ENCODE measurements at places on chromosomes 11 and 22. TPM values are rescaled to one million over a fixed set of nuclear protein-coding genes. Genes with fewer than 3 reads are reported as not detected.

DNA sequence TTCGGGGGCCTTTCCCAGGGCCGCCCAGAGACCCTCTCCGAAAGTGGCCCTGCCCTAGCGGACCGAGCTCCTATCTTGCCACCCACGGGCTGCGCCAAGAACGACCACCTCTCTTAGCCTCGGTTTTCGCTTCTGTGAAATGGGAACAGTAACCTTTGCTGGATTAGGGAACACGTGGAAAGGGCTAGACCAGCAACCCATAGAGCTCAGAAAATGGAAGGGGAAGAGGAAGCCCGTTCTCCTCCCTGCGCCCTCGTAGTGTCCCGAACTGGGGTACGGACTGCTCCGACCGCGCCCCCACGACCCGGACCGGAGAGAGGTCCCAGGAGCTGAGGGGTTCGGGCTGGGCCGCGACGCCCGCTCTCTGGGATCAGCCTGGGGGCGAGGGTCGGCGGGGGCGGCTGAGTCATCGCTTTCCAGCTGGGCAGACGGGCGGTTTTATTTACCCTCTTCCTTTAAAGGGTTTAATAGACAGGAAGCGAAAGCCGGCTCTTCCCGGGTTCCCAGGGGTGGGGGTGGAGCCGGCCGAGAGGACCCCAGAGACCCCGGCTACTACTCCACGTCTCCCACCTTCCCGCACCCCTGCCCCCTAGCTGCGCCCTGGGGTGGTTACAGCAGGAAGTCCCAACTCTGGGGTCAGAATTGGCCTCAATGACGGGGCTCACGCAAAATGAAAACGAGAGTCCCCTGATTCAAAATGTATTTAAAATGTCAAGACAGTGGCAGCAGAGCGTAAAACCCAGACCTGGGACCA is 907 bp upstream of the PHLDA2 start:
- no peaks in the 10 kb centered on the region for H3K27me3 ChIP-seq
- peaks cover 6% of the 10 kb centered on the region for H3K4me1 ChIP-seq
- peak; percentile 79 for DNase-seq
- H3K36me3 ChIP-seq: no peaks in the 10 kb centered on the region
- peak overlapping the region; percentile 88 for H3K27ac ChIP-seq
- peak overlapping the region; percentile 81 for H3K4me3 ChIP-seq

DNA sequence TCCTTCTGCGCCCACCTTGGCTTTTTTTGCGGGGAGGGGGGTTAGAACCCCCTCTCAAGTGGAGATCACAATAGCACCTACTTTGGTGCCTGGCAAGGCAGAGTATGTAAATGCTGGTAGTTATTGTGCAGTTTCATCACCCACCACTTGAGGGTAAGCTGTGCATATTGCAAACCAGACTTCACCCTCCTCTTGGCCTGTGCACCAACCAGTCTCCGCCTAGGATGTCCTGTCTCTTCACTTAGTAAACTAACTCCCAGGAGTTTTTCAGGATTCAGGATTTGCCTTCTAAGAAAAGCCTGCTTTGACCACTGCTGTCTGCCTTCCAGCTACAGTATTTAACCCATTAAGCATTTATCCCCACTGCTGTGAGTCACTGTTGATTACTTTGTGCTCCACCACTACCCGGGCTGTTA is 2.0 kb upstream of the UBXN1 start:
- H3K27ac ChIP-seq: no peak overlapping the region
- no peak overlapping the region for H3K4me3 ChIP-seq
- H3K27me3 ChIP-seq: no peaks in the 10 kb centered on the region
- DNase-seq: peak; percentile 59

DNA sequence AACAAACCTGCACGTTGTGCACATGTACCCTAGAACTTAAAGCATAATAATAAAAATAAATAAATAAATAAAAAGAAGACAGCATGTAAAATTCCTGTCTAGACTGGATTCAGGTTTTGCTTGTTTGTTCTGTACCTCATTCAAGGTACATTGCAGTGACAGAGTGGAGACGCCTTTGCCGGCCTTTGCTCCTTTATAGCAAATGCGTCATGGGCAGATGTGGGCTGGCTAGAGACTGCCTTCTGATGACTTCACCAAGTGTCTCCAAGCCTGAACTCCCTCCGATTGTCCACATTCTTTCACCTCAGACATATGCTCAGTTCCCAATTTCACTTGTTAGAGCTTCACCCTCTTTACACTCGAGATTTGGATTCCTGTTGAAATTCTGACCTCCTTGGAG is 147.8 kb upstream of the ARHGAP20 start:
- H3K36me3 ChIP-seq: no peaks in the 10 kb centered on the region
- peak; percentile 70 for DNase-seq
- no peaks in the 10 kb centered on the region for H3K4me1 ChIP-seq
- no peaks in the 10 kb centered on the region for H3K27me3 ChIP-seq
- no peak overlapping the region for H3K4me3 ChIP-seq
- no peak overlapping the region for H3K27ac ChIP-seq

DNA sequence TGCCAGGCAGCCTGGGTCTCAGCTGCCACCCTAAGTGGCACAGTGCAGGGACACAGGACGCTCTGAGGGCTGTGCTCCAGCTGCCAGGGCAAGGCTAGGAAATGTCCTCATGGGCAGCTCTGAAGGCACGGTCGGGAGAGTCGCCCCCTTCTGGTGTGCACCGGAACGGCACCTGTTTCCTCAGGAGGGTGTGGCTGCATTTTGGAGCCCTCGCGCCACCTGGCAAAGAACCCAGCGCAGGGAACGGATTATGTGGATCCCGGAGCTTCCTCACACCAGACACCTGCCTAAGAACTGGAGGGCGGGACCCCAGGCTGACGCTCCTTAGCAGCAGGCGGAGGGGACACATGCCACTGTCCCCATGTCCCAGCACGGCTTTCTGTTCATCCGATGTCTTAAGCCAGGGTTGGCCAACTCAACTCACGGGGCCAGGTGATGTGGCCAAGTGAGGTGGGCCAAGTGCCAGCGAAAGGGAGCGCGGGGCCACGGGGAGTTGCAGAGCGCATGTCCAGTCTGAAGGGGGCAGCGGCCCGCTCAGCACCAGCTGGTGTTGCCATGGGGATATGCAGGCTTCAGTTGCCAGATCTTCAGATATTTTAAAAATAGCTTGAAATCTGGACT is 5.1 kb upstream of the SLC22A8 start:
- no peak overlapping the region for H3K27ac ChIP-seq
- DNase-seq: peak; percentile 35
- no peaks in the 10 kb centered on the region for H3K4me1 ChIP-seq
- no peaks in the 10 kb centered on the region for H3K27me3 ChIP-seq
- no peak overlapping the region for H3K4me3 ChIP-seq

Gene KCNJ5
- total RNA-seq: 0.15 TPM

DNA sequence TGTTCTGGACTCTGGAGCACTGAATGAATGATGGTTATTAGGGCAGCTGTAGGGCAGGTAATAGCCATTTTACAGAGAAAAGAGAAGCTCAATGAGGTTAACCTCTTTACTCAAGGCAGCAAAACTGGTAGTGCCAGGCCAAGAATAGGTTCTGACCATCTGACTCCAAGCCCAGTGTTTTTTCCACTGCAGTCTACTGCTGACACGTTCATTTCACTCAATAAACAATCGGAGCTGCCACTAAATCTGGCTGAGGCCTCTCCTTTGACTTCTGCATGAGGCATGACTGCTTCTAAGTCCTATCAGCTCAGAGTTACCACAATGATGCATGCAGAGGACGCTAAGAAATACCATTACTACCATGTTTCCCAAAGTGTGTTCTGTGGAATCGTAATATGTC is 117.6 kb downstream of the ARL14EP start:
- no peaks in the 10 kb centered on the region for H3K27me3 ChIP-seq
- no peaks in the 10 kb centered on the region for H3K4me1 ChIP-seq
- no peak overlapping the region for H3K4me3 ChIP-seq
- no peak for DNase-seq
- no peak overlapping the region for H3K27ac ChIP-seq
- no peaks in the 10 kb centered on the region for H3K36me3 ChIP-seq

GRCh38 chr11:120235024-120235628 is 4.8 kb upstream of the POU2F3 start:
- no peak overlapping the region for H3K27ac ChIP-seq
- H3K4me1 ChIP-seq: peaks cover 3% of the 10 kb centered on the region

DNA sequence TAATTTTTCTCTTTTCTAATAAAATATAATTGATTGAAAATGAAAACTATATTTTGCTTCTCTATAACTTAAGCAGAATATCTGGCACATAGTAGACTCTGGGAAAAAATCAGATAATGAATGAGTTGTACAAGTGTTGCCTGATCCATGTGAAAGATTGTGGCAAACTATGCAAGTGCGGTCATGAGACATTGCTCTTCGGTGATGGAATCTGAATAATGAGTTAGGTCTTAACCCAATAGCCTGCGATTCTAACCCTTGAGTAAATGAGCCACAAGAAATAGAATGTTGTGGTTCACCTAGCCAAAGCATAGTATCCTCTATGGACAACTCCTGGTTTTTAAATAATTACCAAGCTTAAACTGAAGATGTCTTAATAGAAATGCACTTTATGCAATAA is 333.7 kb upstream of the LUZP2 start:
- no peaks in the 10 kb centered on the region for H3K27me3 ChIP-seq
- H3K27ac ChIP-seq: no peak overlapping the region
- no peak overlapping the region for H3K4me3 ChIP-seq
- no peaks in the 10 kb centered on the region for H3K4me1 ChIP-seq
- no peaks in the 10 kb centered on the region for H3K36me3 ChIP-seq

Gene ANO1
- 16.4 TPM for total RNA-seq

GRCh38 chr22:40687706-40688105 is 8.4 kb downstream of the MCHR1 start:
- H3K27me3 ChIP-seq: no peaks in the 10 kb centered on the region
- DNase-seq: no peak
- no peak overlapping the region for H3K27ac ChIP-seq
- no peaks in the 10 kb centered on the region for H3K36me3 ChIP-seq

DNA sequence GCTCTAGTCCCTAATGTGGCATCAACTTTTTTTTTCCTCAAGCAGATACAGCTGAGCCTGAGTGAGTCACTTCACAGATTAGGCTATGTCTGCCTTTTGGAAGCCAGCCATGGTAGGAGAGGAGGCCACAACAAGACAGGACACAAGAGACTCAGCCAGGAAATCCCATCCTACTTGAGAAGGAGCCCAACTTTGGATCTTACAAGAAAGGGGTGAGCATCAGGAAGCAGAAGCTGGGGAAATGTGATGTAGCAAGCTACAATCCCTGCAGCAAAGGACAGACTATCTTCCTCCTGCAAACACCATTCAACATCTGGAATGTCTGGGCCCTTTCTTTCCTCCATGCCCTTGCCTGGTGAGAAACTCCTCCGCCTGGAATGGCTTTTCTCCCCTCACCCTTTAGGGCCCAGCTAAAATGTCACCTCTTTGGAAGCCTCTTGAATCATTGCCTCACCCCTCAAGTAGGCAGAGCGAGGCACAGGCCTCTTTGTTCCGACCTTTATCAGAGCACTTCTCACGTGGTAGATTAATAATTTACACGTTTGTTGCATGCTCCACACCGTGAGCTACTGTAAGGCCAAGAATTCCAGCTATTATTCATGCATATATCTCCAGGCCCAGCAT is 156.4 kb upstream of the PITPNB start:
- H3K4me3 ChIP-seq: no peak overlapping the region
- H3K27ac ChIP-seq: no peak overlapping the region
- DNase-seq: peak; percentile 29
- H3K36me3 ChIP-seq: no peaks in the 10 kb centered on the region
- no peaks in the 10 kb centered on the region for H3K4me1 ChIP-seq

GRCh38 chr22:49659924-49660315 is 167.8 kb downstream of the BRD1 start:
- no peaks in the 10 kb centered on the region for H3K4me1 ChIP-seq
- no peak overlapping the region for H3K27ac ChIP-seq
- no peaks in the 10 kb centered on the region for H3K27me3 ChIP-seq
- H3K36me3 ChIP-seq: no peaks in the 10 kb centered on the region

Gene USP35
- total RNA-seq: 5.6 TPM

Data from colonic mucosa (tissue), 4 donors.